ENCODE measurements at places on chromosomes 7 and 10.

- DNase-seq = no peak
These were observed 1.6 kb downstream of the GLUD1 start for GRCh38 chr10:87092861-87093631.

DNA sequence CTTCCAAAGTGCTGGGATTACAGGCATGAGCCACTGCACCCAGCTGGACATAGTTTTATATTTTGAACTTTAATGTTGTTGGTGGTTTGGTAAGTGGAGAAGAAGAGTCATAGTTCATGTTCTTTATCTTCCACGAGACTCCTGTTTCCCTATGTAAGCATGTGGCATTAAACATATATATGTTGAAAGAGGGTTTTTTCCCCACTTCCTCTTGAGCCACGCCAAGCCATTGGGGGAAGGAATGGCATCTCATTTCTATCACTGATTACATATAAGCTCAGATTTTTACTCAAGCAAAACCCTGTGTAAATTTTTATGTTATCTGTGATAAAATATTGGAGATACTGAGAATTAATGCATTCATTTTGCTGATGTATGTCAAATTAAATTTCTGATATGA, 300.4 kb downstream of the PHF14 start:
- no peak for DNase-seq

GRCh38 chr7:89023877-89024276, 228.3 kb upstream of the TEX47 start:
- DNase-seq = no peak

DNA sequence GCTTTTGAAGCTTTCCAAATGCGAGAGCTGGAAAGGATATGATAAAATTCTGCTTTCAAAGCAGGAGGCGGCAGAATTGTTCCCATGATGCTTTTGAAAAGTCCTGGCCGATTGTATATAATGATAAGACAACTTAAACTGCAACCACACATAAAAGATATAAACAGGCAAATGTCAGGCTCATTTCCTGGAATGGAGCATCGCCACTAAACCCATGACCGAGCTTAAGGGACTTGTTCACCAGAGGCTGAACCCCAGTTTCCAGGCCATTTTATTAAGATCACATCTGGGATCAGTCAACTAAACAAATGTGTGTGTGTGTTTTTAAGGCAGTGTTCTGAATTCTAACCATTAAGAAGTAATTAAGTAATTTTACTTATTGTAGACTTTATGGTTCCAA, 131.6 kb downstream of the ITGA8 start:
- no peak for DNase-seq

DNA sequence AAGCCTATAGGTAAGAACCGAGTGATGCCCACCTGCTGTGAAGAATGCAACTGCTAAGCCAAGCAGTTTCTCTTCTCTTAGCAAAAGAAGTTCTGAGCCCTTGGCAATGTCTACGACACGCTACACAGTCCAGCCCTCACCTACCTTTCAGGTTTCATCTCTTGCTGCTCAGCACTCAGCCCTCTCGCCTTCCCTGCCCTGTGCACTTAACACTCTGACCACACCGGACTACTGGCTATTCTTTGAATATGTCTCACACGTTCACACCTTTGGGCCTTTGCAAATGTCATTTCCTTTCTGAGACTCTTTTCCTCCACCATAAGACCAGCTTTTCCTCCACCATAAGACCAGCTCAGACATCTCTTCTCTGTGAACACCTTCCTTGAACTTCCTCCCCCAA, 67.0 kb upstream of the ITGB1 start:
- DNase-seq = no peak

DNA sequence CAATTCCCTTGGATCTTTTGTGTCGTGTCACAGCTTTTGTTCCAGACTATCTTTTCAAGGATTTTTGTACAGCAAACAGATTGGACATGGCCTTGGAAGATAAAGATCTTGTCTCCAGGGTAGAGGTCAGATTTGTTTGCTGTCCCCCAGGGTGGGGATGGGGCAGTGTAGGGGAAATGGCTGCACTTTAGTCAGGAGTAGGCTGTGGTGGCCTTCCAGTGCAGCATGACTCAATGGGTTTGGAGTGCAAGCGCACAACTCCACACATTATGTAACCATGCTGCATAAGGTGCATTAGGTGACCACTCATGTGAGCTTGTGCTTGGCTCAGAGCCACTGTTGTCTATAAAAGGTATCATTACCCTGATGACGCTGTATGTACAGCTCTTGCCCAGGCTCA, 23.9 kb upstream of the ADAMTS14 start:
- no peak for DNase-seq

DNA sequence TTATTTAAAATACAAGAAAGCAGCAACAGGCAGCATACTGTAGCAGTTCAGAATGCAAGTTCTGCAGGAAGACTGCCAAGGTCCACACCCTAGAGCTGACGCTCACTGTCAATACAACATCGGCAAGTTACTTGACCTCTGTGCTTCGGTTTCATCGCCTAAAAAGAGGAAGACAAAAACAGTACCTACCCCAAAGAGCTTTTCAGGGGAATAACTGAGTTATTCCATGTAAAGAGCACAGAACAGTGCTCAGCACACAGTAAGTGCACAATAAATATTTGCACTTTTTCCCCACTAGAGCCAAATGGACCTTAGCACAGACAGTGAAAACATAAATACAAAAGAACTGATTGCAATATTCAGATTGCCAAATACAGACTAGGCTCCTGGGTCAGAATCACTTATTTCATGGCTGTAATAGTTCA, 88.6 kb downstream of the USP6NL start:
- DNase-seq = no peak

DNA sequence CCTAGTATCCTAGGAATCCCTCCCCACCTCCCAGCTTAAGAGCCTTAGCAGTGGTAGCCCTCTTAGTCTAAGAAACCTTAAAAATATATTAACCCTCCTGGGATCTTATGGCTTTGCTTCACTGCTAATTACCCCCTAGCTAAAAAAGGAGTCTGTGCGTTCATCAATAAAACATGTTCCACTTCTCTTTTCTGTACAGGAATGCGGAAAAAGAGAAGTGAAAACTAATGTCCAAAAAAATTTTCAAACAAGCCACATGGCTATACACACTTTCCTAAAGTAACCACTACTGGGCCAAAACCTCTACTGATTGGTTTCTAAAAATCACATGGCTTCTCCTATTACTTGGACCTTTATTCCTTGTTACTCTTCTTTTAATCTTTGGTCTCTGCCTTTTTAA, 667.1 kb upstream of the LRRTM3 start:
- no peak for DNase-seq

DNA sequence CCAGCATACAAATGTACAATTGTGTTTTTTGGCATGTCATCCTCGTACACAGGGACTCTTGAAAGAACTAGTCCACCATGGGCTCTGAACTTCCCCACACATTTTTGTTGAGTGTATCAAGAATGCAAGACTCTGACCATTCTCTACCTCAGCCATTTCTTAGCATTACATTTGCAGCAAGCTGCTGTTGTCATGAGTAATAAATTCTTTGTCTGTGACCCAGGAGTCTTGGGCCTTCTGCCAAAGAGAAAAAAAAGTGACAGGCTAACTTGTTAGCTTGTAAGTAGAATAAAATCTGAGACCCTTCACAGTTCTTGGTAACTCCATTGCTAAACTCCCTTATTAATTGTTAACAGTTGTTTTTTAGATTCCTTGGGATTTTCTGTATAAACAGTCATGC, 542.3 kb upstream of the MBL2 start:
- peak; percentile 31 for DNase-seq

DNA sequence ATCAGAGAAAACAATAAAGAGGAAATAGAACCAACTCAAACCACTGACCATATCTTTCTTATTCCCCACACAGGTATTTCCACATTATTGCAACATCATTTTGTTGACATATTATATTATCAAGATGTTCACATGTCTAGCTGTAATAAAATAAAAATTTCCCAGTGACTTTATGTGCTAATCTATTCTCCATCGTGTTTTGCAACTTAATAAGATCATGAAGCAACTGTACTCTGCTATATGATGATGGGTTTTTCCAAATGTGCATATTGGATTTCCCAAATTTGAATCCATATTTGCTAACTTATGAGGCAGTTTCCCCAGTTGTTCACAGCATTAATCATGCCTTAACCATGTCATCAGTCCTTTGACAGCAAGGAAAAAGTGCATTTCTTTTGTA, 127.8 kb downstream of the ITGB8 start:
- DNase-seq = no peak

DNA sequence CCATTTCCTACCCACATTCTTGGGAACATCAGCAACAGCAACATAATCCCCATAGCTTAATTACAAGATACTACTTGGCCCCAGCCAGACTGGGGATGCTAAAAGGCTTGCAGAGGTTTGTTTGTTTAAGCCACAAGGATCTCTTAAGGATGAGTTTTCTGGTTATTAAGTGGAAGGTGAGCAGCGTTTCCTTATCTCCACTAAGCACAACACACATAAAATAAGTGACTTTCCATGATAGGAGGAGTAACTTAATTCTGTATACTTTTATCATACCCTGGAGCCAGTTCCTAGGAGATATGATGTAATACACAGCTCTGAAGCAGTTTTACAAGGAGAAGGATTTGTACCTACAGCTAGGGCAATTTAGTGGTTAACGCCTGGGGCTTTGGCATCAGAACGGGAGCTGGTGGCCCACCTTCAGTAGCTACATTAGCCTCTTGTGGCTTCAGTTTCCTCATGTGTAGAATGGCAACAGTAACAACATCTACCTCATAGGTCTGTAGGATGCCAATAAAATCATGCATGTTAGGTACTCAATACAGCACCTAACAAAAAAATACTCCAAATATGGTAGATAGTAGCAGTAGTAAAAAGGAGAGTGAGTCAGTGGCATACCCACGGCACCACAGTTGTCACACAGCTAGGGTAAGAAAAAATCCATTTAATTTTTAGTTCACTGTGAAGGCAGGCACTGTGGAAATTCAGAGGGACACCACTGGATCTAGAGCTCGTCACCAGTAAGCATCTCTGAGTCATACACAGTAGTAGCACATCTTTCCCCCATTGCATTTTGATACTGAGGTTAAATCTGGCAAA, 55.2 kb downstream of the DOCK4 start:
- no peak for DNase-seq

- no peak for DNase-seq
These were observed 895 bp upstream of the NAPEPLD start for GRCh38 chr7:103149808-103150180.

GRCh38 chr7:108196004-108196403, 65.8 kb upstream of the LAMB4 start:
- DNase-seq = no peak

- DNase-seq = no peak
These were observed 5.9 kb downstream of the SAP25 start for GRCh38 chr7:100567751-100568175.

DNA sequence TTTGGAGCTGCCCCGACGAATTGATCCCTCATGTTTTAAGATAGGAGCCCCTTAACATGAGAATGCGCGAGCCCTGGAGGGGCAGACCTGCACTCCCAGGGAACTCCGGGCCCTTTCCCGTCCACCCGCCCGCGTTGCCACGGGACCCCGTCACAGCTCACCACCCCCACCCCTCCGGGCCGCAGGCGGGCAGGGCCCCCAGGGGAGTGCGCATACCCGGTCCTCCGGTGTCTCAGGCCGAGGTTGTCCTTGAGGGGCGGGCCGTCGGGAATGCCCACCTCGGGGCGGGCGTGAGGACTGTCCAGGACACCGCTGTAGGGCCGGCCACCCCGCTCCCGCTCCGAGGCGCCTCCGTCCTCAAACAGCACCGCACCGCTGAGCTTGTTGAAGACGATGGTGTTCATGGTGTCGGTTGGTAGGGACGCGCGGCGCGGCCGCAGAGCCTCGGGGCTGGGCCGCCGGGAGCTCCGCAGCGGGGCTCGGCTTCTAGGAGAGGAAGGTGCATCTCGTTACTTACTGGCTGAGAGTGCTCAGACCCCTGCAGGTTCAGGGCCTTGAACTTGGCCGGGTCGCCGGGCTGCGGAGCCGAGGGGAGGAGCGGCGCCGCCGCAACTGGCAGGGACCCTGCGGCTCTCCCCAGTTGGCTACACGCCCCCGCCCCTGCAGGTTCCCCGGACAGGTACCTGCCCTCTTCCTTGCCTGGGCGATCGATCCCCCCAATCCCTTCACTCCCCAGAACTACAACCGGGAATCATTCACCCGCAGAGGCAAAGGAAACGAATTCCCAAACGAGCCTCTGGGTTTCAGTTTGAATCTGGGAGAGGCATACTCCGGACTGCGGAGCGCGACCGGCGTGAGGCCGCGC, 2.4 kb downstream of the MKX start:
- DNase-seq = no peak

GRCh38 chr10:118626953-118627352, 31.5 kb upstream of the PRLHR start:
- DNase-seq = no peak

- DNase-seq = no peak
These were observed 46.4 kb upstream of the MKRN1 start for GRCh38 chr7:140525743-140526142.

- peak; percentile 79 for DNase-seq
These were observed 33.5 kb downstream of the REEP3 start for GRCh38 chr10:63554657-63555056.

DNA sequence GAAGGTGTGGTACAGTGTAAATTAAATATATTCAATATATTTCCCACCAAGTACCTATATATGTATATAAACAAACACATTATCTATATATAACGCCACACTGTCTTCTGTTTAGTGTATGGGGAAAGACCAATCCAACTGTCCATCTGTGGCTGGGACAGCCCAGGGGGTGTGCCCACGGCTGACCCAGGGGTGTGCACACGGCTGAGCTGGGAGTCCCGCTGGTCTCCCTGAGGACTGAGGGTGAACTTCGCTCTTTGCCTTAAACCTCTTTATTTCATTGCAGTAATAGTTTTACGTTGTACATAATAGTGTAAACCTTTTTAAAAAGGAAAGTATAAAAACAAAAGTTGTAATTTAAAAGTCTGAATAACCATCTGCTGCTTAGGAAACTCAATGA, 6.3 kb downstream of the EN2 start:
- DNase-seq = no peak

DNA sequence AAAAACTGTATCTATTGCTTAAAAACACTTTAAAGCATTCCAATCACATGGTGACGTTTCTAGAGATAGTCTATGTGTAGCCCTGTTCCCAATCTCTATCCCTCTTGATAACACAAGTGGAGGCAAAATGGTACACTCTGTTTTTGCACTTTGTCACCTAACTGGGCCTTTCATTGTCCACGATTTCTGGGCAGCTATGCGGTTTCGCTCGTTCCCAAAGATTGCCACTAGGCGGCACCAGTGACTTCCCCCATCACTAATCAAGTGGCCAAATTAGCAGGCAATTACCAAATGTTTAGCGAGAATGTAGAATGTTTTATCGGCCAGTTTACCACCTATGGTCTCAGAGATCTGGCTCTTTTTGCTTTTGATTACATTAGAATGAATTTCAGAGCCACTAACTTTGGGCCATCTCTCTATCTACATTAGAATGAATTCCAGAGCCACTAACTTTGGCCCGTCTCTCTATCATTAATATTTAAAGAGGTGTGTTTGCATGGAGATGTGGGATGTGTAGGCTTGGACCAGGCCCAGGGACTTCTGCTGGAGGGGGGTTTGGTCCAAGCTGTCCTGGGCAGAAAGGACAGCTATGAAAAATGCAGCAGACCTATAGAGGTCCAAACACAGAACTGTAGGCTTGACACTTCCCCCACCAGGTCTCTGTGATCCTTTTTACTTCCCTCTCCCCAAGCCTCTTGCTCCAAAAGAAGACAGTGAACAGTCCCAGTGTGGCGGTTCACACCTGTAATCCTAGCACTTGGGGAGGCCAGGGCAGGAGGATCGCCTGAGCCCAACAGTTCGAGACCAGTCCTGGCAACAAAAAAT, 90.1 kb downstream of the EPC1 start:
- DNase-seq = no peak

All from AG09309 (cell line).